ENCODE measurements at places on chromosomes 7 and 10.

GRCh38 chr7:5428478-5429252 is 5.0 kb upstream of the TNRC18 start:
- peak; percentile 67 for DNase-seq

- peak; percentile 62 for DNase-seq
Observed at GRCh38 chr7:94511718-94512117, 2.1 kb downstream of the CASD1 start.

DNA sequence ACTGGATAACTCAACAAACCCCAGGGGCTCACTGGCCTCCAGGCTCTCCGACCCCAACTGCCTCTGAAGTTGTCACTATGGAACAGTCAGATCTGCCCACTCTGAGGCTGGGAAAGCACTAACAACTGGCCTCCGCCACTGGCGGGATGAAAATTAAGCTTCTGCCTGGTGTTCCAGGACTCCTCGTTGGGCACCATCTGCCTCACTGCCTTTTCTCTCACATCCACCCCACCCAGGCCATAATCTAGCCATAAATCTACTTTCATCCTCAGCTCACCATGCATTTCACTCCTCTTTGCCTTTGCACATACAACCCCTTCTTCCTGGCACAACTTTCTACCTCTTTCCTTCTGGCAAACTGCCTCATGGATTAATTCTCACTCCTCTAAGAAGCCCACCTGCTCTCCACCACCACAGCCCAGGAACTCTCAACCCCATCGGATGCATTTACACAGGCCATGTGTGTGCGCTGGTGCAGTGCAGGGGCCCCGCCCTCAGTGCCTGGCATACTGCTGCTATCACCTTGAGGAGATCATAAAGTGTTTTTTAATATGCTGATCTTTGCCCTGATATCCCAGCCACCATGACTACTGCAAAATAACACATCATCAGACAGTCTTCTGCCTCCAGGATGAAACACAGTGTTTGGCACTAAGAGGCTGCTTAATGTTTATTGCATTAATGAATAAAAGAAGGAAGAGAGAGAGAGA is 4.0 kb downstream of the CDHR1 start:
- DNase-seq, result peak; percentile 46

- peak; percentile 3 for DNase-seq
Observed at GRCh38 chr10:102101152-102101551, 19.0 kb downstream of the LDB1 start.

DNA sequence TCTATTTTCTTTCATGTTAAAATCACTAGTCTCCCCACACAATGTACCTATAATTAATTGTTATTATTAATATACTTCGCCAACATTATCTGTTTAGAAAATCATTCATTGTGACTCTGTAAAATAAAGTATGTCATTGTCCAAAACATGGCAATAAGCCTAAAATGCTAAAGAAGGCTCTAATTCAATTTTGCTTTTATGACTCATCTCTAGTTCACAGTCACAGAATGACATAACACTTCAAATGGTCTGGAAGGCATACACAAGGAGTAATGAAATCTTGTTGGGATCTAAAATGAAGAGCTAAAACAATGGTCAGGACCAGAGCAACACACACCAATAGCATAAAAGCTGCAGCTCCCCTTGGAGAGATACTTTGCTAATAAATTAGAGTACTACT is 505.8 kb downstream of the GPAM start:
- no peak for DNase-seq

GRCh38 chr10:7618461-7618860 is 48.3 kb downstream of the ITIH5 start:
- no peak for DNase-seq

GRCh38 chr7:47520406-47520805 is 61.5 kb downstream of the TNS3 start:
- DNase-seq, result no peak

DNA sequence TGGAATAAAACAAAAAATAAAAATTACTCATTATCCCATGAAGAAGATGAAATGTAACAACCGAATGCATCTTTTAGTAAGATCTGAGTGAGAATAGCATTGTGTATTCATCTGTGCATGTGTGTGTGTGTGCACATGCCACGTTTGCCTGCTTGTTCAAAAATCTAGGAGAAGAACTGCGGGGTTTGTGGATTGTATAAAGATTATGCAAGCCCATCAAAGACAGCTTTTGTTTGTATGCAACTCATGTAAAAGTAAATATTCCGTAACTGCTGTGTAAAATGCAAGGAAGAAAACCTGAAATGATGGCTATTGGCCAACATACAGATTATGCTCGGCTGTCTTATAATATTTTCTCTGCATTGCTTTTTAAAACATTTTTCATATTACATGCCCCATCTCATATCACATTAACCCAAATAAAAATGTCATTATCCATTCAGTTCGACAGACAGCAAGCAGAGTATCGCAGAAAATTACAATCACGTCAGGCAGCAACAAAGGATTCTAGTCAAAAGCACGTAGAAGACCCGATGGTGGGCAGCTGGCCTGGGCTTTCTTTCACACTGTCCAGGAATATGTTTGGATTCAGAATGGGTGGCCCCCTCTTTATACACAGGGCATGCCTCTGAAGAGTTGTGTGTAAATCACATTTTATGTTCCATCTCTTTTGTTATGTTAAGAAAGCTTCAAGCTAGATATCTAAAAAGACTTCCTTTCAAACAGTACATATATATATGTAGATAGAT is 114.0 kb downstream of the PARP12 start:
- no peak for DNase-seq

DNA sequence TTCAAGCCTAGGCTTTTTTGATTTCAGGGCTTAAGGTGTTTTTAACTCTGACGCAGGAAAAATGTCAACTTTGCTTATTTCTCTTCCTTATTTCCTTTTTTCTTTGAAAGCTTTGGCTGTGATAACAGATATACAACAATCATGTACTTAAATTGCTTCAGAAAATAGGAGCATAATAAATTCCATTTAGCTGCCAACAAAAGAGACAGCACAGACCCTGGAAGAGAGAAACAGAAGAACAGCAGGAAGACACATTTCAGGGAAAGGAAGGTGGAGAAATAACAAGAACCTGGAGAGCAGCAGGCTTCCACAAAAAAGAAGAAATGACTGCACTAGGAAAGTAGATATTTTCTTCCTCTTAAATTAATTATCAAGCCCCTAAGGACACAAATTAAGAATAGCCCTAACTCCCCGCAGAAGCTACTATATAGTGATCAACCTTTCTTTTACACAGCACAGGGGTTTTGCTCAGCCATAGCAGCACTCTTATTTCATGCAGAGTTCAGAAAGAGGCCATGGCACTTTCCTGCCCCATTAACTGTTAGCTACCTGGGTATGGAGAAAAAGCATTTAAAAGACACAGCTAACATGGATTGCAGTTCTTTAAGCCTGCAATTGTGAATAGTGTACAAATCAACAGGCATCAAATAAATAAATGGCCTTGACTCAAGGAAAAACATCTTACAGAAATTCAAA is 61.5 kb downstream of the IQUB start:
- peak; percentile 34 for DNase-seq

- DNase-seq, result peak; percentile 3
Observed at GRCh38 chr10:73907841-73908517, 3.0 kb upstream of the PLAU start.

DNA sequence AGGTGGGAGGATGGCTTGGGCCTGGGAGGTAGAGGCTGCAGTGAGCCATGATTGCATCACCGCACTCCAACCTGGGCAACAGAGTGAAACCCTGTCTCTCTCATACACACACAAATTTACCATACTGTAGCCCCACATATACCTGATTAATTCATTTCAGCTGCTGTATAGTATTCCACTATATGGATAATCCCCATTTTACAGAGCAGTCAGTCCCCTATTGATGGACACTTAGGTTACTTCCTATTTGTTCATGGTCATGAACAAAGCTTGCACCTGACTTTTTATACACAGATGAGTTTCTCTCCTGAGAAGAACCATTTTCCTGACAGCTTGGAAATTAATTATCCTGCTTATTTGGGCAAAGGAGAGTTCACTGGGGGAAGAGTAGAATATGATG is 59.2 kb downstream of the EMX2 start:
- no peak for DNase-seq

GRCh38 chr10:15455456-15455855 is 84.4 kb upstream of the FAM171A1 start:
- no peak for DNase-seq

DNA sequence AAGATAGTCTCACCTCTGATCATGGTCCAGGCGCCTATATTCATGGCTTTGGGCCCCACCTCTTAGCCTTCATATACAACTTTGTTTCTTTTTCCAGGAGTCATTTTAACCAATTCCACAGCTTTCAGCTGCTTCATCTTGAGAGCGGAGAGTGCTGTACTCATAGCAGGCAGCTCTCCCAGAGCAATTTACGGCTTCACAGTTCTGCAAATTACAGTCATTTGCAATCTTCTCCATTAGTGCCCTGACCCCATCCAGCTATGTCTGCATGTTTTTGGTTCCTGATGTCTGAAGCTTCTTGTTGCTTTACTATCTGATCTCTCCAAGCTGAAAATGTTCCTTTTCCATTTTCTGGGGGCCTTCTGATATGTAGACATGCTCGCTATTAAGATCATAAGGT is 18.0 kb upstream of the MEST start:
- peak; percentile 94 for DNase-seq

DNA sequence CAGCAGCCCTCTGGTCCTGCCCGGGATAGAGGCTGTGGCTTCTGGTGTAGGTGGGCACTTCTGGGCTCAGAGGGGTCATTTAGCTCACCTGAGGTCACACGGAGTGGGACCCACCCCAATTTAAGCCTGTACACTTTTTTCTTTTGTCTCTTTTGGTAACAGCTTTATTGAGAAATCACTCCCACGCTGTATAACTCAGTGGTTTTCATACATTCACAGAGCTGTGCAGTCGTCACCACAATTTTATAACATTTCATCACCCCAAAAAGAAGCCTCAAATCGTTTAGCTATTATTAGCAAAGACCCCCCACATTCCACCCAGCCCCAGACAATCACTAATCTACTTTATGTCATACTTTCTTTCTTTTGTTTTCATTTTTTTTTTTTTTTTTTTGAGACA is 62.3 kb downstream of the LHPP start:
- DNase-seq, result no peak

DNA sequence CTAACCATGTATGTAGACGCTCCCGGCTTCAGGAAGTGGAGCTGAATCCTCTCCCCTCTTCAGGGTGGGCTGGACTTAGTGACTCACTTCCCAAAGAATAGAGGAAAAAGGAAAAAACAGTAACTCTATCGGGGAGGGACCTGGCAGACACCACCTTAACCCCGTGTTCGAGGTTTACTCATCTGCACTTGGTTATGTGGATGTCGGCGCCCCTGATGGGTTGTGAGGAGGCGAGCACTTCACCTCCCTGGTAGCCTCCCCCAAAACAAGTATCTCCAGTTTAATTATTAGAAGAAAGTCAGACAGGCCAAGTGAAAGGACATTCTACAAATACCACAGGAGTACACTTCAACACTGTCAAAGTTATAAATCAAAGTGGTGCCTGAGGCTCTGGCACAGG is 559.7 kb downstream of the TCERG1L start:
- DNase-seq, result no peak

DNA sequence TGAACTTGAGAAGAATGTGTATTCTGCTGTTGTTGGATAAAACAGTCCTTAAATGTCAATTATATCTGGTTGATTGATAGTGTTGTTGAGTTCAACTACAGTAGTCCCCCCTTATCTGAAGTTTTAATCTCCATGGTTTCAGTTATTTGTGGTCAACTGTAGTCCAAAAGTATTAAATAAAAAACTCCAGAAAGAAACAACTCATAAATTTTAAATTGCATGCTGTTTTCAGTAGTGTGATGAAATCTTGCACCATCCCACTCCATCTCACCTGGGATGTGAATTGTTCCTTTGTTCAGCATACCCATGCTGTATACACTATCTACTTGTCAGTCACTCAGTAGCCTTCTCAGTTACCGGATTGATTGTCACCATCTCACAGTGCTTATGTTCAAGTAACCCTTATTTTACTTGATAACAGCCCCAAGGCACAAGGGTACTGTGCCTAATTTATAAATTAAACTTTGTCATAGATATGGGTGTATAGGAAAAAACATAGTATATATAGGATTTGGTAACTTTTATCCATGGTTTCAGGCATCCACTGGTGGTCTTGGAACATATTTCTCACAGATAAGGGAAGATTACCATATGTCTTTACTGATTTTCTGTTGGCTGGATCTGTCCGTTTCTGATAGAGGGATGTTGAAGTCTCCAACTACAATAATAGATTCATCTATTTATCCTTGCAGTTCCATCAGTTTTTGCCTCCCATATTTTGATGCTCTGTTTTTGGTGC is 57.1 kb downstream of the AOAH start:
- DNase-seq, result peak; percentile 22

DNA sequence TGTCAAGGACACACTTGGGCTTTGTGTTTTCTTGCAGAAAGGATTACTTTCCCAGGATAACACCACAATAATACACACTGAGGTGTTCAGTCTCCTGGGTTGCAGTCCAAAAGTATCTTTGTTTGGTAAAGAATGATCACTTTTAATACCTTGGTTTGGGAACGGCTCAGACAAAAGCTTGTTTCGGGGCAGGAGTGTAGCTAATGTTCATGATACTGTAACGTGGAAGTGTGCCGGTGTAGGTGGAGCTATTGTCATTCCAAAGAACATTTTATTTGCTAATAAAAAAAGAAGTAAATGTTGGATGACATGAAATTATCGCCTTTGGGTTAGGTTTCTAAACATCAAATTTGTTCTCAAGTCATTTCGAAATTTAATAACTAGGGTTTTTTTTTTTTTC is 1.2 kb downstream of the EIF4H start:
- DNase-seq, result peak; percentile 30
